ENCODE measurements at places on chromosomes 6 and 20.

DNA sequence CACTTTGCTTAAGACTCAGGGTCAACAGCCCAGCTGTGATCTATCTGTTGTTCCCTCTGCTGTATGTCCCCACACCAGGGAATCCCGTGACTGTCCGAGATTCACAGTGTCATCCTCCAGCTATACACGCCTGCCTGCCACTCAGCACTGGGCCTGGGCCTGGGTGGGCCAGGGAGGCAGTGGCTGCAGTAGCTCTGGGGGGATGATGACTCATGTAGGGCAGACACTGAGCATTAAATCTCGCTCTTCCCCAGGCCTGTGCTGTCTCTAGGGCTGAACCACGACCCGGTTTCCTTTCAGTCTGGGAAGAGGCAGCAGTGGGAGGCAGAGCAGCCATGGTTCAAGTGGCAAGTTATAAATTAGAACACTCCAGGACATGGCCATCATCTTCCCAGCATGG lies 173.9 kb downstream of the LRFN2 start:
- no peak for DNase-seq

DNA sequence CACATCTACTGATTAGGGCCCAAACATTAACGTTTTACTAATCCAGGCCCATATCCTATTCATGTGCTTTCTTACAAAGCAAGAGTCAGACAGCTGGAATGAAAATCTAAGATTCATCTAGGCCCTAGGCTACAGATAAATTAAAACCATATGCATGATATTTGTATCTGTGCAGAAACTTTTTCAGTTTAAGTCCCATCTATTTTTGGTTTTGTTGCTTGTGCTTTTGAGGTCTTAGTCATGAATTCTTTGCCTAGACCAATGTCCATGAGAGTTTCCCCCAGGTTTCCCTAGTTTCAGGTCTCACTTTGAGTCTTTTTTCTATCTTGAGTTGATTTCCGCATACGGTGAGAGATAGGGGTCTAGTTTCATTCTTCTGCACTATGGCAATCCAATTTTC lies 20.2 kb downstream of the ADNP start:
- no peak for DNase-seq

DNA sequence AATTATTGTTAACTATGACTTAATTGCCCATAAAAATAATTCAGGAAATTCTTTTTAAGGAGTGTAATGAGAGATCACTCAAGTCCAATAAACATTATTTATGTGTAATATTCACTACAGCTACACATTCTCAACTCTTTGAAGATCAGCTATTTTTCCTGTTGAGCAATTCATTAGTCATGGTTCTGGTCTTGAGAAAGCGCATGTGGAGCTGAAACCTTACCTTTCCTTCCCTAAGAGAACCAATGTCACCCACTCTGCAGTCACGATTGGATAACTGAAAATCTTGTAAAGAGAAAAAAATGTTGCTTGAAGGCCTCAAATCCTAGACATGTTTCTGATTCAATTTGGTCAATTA lies 736.9 kb upstream of the MARCKS start:
- DNase-seq = no peak

GRCh38 chr20:22688485-22688884 lies 104.1 kb upstream of the FOXA2 start:
- DNase-seq = no peak

- DNase-seq = no peak
Measured at GRCh38 chr6:38573801-38574395, 65.8 kb downstream of the BTBD9 start.

Data from iPS-NIHi11 (cell line).